ENCODE measurements at places on chromosomes 3 and 15.

DNA sequence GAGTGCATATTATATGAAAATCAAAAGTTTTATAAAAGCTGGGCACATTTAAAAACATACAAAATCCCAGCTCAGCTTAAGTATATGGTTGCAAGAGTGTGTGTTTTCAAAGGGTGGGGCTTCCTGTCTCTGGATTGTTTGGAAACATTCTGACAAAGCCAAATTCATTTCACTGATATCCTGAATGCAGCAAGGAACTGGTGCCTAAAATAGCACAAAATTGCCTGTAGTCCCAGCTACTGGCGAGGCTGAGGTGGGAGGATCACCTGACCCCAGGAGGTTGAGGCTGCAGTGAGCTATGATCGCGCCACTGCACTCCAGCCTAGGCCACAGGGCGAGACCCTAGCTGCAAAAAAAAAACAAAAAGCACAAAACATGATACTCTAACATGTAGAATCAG, 13.0 kb upstream of the TJP1 start:
- no peak for DNase-seq

DNA sequence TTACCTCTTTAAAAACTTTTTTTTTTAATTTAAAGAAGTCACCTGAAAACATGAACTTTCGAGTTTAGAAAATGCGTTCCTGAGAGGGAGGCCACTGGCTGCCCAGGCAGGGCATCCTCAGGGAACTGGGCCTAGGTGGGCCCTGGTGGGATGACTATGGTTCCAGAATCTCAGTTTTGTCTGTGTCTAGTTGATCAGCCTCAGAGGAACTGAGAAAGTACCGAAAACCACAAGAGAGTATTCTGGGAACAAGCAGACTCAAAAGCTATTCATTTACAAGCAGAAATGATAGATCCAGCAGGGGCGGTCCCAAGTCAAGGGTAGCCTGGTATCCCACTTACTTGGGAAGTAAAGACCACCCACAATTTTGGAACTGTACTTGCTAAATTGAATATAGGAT, 10.5 kb downstream of the WWTR1 start:
- no peak for DNase-seq

GRCh38 chr15:69513986-69514385, 61.4 kb downstream of the RPLP1 start:
- DNase-seq: no peak

- DNase-seq: peak; percentile 38
Observed at GRCh38 chr15:63185206-63185605, 4.2 kb upstream of the RAB8B start.

DNA sequence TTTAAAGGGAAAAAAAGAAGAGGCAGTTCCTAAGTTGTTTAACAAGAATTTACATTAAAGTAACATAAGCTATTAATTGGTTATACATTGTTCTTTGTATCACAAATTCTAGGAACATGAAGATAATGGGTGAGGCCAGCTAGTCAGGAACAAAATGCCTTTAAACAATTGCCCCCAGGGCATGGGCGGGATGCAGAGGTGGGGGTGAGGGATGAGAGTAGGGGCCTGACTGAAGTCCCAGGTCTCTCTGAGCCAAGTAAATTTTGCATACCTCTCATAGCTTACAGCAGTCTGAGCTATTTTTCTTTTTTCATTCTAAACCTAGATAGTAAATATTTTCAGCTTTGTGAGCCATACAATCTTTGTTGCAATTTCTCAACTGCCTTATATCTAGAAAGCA, 77.8 kb upstream of the RNU6-1 start:
- no peak for DNase-seq

- DNase-seq: no peak
Observed at GRCh38 chr15:62121273-62122015, 43.6 kb downstream of the C2CD4B start.

- no peak for DNase-seq
Observed at GRCh38 chr3:150363420-150363819, 44.7 kb upstream of the TSC22D2 start.

Measured in NCI-H1105 (cell line).